ENCODE measurements at places on chromosomes 16 and 17. TPM values are rescaled to one million over a fixed set of nuclear protein-coding genes. Genes with fewer than 3 reads are reported as not detected.

DNA sequence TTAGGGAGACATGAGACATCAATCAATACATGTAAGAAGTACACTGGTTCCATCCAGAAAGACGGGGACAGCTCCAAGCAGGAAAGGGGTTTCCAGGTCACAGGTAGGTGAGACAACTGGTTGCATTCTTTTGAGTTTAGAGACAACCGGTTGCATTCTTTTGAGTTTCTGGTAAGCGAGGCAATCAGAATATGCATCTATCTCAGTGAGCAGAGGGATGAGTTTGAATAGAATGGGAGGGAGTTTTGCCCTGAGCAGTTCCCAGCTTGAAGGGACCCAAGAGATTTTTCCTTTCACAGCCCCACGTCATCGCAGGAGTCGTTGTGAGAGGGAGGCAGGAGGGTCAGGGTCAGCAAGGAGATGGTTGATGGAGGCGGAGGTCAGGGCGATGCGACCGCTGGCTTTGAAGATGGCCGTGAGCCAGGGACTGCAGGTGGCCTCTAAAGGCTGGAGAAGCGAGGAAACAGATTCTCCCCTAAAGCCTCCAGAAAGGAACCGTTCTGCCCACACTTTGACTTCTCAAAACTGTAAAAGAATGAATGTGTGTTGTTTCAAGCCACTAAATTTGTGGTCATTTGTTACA, 36.5 kb downstream of the IRF8 start:
- DNase-seq = no peak

GRCh38 chr17:35578929-35579432, 610 bp upstream of the PEX12 start:
- no peak for DNase-seq

GRCh38 chr16:65309354-65309753, 187.5 kb upstream of the CDH11 start:
- no peak for DNase-seq

GRCh38 chr17:75673487-75673886, 6.3 kb downstream of the SAP30BP start:
- DNase-seq = no peak

DNA sequence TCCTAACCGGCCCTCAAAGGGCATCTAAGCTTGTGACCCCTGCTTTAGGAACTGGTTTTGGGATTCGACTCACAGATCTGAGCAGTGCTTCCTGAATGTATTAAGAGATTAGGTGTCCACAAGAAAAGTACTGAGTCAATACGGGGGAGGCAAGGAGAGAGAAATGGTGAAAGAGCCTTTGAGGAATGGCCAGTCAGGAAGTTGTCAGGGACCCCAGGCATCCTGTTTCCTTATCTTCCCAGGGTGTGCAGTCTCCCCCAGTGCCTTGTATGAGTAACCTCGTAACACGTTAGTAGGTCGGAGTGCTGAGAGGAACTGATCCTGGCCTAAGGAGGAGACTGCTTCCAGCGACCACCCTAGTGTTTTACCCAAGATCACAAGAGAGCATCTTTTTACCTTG, 16.4 kb upstream of the TMED6 start:
- peak; percentile 39 for DNase-seq

DNA sequence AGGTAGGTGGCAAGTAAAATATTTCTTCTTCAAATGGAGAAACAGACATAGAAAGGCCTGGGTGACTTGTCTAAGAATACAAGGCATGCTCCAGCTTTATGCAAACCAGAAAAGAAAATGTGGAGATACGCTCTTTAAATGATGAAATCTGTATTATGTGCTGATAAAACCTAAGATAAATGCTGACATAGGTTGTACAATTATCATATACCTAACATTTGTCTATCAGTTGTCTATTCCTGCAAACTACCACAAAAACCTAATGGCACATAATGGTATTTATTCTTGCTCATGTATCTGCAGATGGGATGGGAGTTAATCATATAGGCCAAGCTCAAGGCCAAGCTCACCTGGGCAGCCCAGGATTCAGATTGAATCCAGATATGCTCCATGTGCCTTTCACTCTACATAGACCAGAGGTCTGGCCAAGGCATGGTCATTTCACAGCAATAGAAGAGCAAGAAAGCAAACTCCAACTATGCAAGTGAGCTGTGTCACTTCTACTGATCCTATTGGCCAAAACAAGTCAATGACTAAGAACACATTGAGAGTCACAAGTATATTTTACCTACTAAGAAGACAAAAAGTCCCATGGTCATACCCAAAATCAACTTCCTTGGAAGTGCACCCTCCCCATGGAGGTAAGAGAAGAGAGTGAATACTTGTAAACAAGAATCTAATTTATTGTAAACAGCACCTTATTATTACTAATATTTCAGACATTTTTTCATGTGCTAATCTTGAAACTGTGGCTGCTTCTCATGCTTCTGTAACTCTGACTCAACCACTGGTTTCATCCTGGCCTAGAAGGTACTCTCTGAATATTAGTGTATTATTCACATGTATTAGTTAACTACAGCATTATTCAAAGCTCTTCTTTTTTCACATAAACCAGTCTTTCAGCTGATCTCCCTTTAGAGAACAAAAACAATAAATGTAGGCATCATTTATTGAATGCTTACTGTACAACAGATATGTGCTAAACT, 270.7 kb upstream of the SOX9 start:
- no peak for DNase-seq

TLCD3A gene
- 26.9 TPM for total RNA-seq

Measured in pulmonary artery endothelial cell (primary cell).